ENCODE measurements at places on chromosomes 12 and 14.

DNA sequence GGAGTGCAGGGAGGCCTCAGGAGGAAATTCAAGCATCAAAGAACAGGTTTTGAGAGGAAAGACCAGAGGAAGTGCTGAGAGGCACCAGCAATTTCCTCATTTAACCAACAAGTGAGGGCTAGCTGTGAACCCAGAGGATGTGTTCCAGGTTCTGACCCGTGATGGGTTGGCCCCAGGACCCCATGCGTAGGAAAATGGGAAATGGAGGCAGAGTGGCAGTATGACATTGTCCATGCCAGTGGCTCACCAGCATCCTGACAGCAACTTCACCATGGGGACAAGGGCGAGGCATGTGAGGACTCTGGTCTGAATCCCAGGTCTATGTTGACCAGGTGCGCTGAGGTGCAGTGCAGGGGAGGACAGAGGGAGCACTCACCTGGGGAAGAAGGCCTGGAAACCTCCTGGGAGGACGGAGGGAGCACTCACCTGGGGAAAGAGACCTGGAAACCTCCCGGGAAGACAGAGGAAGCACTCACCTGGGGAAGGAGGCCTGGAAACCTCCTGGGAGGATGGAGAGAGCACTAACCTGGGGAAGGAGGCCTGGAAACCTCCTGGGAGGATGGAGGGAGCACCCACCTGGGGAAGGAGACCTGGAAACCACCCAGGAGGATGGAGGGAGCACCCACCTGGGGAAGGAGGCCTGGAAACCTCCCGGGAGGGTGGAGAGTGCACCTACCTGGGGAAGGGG is 6.7 kb upstream of the CACNA2D4 start:
- peak; percentile 10 for DNase-seq

DNA sequence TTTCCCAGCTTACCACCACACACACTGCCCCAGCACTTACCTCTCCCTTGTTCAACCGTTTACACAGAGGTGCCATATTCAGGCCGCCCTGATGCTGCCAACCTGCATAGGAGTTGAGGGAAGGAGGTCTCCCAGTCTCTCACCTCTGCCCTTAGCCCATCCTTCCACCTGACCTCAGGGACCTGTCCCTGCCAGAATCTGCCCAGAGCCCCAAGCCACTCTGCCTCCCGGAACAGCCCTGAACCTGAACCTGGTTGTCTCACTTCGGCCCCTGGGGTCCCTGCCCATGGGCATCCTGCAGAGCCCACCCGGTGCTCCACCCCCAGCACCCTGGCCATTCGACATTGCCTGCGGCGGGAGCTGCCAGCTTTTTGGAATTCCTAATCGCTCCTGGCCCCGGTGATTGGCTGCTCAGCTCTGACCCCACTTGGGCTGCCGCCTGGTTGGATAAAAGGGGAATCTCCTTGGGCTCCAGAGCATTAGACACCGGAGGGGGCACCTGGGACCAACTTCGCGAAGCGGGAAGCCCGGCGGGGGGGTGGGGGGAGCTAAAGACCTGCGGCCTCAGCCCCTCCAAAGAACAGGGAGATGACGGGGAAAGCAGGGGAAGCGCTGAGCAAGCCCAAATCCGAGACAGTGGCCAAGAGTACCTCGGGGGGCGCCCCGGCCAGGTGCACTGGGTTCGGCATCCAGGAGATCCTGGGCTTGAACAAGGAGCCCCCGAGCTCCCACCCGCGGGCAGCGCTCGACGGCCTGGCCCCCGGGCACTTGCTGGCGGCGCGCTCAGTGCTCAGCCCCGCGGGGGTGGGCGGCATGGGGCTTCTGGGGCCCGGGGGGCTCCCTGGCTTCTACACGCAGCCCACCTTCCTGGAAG is at the start of gene VSX2:
TSS of gene VSX2 (plus strand) at position 476 of the 874 bp plus-strand sequence. CDS start at position 589, 113 bp downstream.
- no peak for DNase-seq

- DNase-seq = no peak
Observed at GRCh38 chr12:108589028-108589839, 8.7 kb downstream of the TMEM119 start.

DNA sequence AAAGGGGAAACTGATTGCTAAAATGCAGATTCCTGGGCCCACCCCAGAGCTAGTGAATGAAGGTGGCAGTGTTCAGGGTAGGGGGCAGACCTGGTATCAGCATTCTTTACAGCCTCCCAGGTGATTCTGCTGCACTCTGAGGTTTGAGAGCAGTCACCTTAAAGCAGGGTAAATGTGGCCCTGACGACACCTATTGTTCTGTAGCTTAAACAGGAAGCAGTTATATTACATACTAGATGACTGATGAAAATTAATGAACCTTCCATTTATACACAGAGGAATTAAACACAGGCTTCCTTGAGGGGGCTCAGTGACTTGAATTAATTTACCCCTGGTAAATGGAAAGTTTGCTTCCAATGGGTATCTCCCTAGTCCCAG is 25.3 kb downstream of the NUAK1 start:
- no peak for DNase-seq

DNA sequence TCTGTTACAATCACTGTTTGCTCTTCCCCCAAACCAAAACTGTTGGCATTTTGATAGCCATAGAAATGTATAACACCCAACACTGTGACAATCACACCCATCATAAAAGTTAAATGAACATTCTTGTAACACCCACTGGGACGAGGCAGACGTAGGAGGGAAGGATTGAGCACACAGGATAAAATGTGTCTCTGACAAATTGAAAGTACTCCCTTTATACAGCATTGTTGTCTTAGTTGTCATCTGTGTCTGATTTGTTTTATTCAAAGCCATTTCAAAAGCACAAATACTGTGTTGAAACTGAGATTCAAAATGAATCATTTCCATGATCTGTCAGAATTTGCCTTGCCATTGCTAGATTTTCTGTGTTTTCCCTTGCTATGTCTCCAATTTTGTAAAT is 436.3 kb downstream of the TMTC2 start:
- DNase-seq = no peak

- DNase-seq = no peak
Observed at GRCh38 chr14:42319996-42320395, 713.3 kb downstream of the LRFN5 start.

GRCh38 chr12:10339053-10339840 is 31.6 kb downstream of the KLRD1 start:
- DNase-seq = no peak

DNA sequence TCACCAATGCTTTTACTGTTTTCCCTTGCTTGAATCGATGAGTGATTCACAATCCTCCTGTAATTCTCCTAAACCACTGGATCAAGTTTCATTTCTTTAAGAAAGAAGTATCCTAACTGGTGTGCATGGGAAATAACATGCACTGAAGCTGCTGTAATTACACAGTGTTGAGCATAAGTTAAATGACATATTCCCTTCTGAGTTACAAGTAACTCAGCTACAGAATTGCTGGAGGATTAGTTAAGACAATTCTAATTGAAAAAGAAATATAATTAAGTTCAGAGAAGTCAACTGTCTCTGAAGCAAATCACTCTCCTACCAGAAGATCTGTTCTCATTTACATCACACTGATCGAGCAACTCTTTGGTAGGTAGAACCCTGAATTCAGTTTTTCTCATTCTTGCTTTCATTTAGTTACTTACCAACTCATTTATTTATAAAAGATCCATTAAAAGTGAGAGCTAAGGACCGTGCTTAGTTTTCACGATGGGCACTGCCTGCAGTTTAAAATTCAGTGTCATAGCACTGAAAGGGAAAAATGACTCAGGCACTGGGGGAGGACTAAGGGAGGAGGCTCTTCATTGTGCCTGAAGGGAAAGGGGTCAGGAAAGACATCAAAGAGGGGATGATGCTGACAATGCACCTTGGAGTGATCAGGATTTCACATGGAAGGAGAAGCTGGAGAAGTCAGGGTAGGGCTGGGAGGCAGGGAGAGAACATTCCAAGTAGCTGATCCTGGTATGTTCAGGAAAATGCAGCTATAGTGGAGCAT is 327.2 kb downstream of the EMP1 start:
- DNase-seq = no peak
